T-helper 17 cell (primary cell): ENCODE measurements at places on chromosomes 5 and 9. TPM values are rescaled to one million over a fixed set of nuclear protein-coding genes. Genes with fewer than 3 reads are reported as not detected.

DNA sequence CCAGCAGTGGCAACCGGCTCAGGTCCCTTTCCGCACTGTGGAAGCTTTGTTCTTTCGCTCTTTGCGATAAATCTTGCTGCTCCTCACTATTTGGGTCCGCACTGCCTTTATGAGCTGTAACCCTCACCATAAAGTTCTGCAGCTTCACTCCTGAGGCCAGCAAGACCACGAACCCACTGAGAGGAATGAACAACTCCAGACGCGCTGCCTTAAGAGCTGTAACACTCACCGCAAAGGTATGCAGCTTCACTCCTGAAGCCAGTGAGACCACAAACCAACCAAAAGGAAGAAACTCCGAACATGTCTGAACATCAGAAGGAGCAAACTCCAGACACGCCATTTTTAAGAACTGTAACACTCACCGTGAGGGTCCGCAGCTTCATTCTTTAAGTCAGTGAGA is 103.5 kb downstream of the GLIS3 start:
- no peak for DNase-seq

- no peak for DNase-seq
These were observed 3.1 kb downstream of the LHX3 start for GRCh38 chr9:136201609-136202453.

- no peak for DNase-seq
These were observed 95.3 kb upstream of the SLC12A2 start for GRCh38 chr5:127988146-127988760.

DNA sequence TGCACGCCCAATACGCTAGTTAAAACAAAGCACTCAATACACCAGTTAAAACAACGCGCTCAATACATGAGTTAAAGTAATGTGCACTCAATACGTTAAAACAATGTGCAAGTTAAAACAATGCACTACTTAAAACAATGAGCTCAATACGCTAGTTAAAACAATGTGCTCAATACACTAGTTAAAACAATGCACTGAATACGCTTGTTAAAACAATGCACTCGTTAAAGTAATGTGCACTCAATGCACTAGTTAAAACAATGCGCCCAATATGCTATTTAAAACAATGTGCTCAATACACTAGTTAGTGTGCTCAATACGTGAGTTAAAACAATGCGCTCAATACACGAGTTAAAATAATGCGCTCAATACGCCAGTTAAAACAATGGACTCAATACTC is 185.0 kb downstream of the TRIO start:
- DNase-seq = no peak

- no peak for DNase-seq
These were observed 12.2 kb downstream of the VDAC1 start for GRCh38 chr5:133992429-133993155.

The PCDHA1 gene
- total RNA-seq = not detected

The SLC34A1 gene
- total RNA-seq = 0.40 TPM

The PROB1 gene
- total RNA-seq = 0.57 TPM
